ENCODE measurements at places on chromosomes 2 and 18.

GRCh38 chr2:72765997-72766609 lies 59.7 kb downstream of the EXOC6B start:
- DNase-seq, result no peak

GRCh38 chr2:200081811-200082210 lies 126.4 kb downstream of the MAIP1 start:
- DNase-seq, result no peak

GRCh38 chr18:34001376-34001775 lies 223.3 kb downstream of the NOL4 start:
- no peak for DNase-seq

DNA sequence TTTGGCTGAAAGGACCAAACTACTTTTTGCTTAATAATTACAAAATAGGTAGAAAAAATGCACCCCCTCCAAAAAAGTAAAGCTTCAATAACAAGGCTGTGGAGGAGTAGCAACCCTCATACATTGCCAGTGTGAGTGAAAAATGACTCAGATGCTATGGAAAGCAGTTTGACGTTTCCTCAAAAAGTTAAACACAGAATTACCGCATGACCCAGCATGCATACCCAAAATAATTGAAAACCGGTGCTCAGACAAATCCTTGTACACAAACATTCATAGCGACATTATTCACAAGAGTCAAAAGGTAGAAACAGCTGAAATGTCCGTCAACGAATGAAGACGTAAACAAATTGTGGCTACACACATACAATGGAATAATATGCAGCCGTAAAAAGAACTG lies 38.8 kb upstream of the DAPL1 start:
- no peak for DNase-seq

DNA sequence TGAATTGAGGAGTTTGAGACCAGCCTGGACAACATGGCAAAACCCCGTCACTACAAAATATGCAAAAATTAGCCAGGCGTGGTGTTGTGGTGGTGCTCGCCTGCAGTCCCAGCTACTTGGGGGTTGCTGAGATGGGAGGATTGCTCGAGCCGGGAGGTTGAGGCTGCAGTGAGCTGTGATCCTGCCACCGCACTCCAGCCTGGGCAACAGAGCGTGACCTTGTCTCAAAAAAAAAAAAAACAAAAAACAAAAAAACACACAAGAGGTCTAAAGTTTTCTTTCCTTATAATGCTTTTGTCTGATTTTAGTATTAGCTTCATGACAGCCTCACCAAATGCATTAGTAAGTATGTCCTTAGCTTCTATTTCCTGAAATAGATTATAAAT lies 43.1 kb downstream of the VPS54 start:
- no peak for DNase-seq

GRCh38 chr2:120525056-120526046 lies 179.4 kb downstream of the INHBB start:
- no peak for DNase-seq

DNA sequence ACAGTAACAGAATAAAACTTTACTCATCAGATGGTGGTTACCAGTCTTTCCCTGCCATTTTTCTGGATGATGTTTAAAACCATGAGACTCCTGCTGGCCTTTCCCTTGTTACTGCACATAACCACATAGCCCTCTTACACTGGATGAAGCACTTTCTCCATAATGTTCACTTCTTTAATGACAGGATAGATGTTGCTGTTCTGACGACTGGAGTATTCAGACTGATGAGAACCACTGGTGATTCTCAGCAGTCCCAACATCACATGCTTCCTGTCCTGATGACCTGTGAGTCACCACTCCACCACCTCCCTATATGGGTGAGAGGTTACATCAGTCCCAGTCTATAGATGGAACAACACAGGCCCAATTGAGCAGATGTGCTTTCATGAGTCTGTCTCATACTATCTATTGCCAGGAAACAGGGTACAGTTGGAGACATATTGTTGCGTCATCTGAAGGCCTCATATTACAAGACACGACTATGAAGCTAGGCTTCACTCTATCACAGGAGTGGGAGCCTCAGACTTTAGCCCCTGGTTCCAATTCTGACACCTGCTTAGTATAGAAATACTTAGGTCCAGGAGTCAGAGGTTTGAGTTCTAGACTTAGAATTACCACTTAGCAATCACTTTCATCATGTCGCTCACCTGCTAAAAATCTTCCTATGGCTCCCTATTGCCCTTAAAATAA lies 145.7 kb upstream of the KLF7 start:
- no peak for DNase-seq
